ENCODE measurements at places on chromosomes 16 and 17. TPM values are rescaled to one million over a fixed set of nuclear protein-coding genes. Genes with fewer than 3 reads are reported as not detected.

The NME4 gene
- total RNA-seq: 175 TPM

The CDRT15 gene
- total RNA-seq: not detected

The ZFPM1 gene
- total RNA-seq: 0.59 TPM

The IGFALS gene
- total RNA-seq: 0.30 TPM

The RAP1GAP2 gene
- 2.5 TPM for total RNA-seq

The CBFA2T3 gene
- total RNA-seq: not detected

The C17orf107 gene
- 2.5 TPM for total RNA-seq

The MYH11 gene
- total RNA-seq: not detected

The C17orf67 gene
- total RNA-seq: 1.3 TPM

The CSH1 gene
- not detected for total RNA-seq

The CLEC16A gene
- total RNA-seq: 9.8 TPM

The CD300H gene
- not detected for total RNA-seq

The CD300E gene
- total RNA-seq: not detected

The BCL6B gene
- total RNA-seq: 1.0 TPM

The VEZF1 gene
- total RNA-seq: 45.3 TPM

The PARD6A gene
- 1.8 TPM for total RNA-seq

The KRT28 gene
- total RNA-seq: not detected

The SOST gene
- not detected for total RNA-seq

The P3H4 gene
- 48.6 TPM for total RNA-seq

The ALOX15 gene
- total RNA-seq: not detected

The GRAPL gene
- 1.5 TPM for total RNA-seq

The RAC3 gene
- 65.2 TPM for total RNA-seq

The FLCN gene
- total RNA-seq: 14.0 TPM

The SPEM2 gene
- total RNA-seq: not detected

The TERB1 gene
- not detected for total RNA-seq

The PLK1 gene
- total RNA-seq: 123 TPM

The TAF15 gene
- 25.9 TPM for total RNA-seq

The MT1A gene
- 23.9 TPM for total RNA-seq

The KLHL10 gene
- 0.17 TPM for total RNA-seq

The TMED6 gene
- not detected for total RNA-seq

The CDT1 gene
- total RNA-seq: 67.1 TPM

The AANAT gene
- total RNA-seq: not detected

The PRSS33 gene
- total RNA-seq: not detected

The TMEM88 gene
- 0.74 TPM for total RNA-seq

The TOP2A gene
- 127 TPM for total RNA-seq

The SSTR5 gene
- not detected for total RNA-seq

The TEKT1 gene
- total RNA-seq: not detected

The GPRC5C gene
- 1.3 TPM for total RNA-seq

The CD68 gene
- 27.7 TPM for total RNA-seq

The ABCC3 gene
- 5.6 TPM for total RNA-seq

The IKZF3 gene
- total RNA-seq: not detected

The PMFBP1 gene
- 0.17 TPM for total RNA-seq

The SUPT4H1 gene
- total RNA-seq: 55.8 TPM

The PITPNM3 gene
- 0.67 TPM for total RNA-seq

The GID4 gene
- 7.1 TPM for total RNA-seq

The GLP2R gene
- total RNA-seq: not detected

The CES2 gene
- total RNA-seq: 24.7 TPM

The ABI3 gene
- total RNA-seq: 2.2 TPM

The TMEM170A gene
- 5.5 TPM for total RNA-seq
